ENCODE measurements at places on chromosomes 1 and 21.

DNA sequence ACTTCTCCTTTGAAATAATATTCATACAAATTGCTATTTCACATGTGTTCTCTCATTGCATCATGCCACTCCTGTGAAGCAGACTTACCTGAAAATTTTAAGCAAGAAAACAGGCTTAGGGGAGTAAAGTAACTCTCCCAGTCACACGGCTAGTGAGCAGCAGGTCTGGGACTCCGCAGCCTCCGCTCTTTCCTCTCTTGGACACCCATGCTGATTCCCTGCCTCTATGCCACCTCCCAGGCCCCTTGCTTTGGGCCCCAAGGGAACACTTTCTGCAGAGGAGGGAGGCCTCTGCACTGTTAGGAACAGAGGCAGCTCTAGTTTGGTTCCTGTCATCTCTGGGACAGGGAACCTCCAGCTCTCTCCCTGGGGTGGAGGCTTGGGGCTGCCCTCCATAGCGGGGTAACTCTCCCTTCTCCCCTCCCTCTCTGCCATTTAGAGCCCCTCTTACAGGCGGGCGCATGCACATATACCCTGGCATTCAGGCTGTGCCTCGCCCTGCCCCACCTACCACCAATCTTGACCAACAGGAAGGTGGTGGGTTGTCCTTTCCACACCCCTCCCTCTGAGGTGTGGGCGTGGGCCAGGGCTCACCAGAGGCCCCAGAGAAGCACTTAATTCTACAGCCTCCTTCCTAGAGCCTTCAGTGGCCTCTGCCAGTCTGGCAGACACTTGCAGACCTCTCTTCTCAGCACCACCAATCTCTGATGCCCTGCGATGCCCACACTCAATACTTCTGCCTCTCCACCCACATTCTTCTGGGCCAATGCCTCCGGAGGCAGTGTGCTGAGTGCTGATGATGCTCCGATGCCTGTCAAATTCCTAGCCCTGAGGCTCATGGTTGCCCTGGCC is at the start of gene RXFP4:
RXFP4 (plus strand) TSS at position 646 of the 852 bp plus-strand sequence; CDS start at position 718, 72 bp downstream.
- DNase-seq, result peak; percentile 35

DNA sequence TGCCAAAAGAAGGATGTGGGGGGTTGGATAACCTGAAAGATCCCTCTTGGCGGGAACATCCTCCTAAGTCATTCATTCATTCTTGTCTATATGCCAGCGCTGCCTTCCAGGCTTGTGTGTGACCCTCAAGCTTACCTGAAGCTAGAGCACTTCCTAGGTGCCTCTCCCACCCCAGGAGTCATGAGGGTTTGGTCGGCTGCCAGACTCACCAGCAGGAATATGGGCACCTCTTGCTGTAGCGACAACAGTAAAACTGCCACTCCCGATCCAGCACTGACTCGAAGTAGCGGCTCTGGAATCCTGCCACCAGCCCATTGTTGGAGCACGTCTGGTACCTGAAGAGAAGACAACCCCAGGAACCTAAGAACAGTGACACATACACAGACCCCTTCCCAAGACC is 15.0 kb downstream of the DPT start:
- no peak for DNase-seq

DNA sequence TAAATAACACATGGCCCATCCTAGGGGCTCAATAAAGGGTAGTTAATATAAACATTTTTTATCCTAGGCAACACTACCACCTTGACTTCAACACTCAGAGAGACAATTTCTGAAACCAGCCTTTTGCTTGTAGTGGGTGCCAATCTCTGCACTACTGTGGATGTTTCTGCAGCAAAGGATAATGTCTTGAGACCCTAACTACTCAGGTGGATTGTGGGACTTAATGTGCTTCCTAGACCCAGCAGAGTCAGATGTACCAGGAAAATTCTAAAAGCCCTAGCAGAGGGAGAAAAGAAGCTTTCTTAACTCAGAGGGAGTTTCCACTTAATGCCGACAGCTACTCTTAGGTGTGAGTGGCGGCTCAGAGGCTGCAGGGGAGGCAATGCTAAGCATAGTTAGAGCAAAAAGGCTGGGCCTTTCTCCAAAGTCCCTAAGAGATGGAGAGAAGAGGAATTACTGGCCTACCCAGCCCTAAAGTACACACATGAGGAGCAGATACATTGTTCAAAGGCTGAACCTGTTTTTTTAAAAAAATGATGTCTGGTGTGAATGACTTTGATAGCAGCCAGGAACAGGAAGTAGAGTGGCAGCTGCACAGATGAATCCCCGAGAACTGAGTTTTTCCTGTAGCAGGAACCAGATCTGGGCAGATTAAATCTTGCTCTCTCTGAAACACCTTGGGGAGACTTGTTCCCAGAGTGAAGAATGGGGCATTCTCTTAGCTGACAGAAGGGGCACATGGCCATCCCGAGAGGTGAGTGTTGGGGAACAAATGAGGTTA is 33.5 kb upstream of the ABCD3 start:
- no peak for DNase-seq

GRCh38 chr1:38029081-38029681 is 16.6 kb downstream of the UTP11 start:
- peak; percentile 80 for DNase-seq

GRCh38 chr1:1979482-1980165 is 24.0 kb downstream of the CFAP74 start:
- no peak for DNase-seq

DNA sequence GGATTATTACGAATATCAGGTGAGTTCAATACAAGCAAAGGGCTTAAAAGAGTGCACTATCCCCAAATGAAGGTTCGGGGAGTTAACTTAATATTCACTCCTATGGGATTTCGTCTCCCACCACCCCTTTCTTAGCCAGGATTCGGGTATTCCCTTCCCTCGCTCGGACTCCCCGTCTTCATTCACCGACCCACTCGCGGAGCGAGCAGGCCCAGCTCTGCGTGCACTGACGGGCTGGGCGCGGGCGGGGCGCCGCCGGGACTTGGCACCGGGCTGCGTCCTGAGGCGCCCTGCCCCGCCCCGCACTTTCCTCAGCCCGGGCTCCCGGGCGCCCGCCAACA is 7.7 kb upstream of the MPZL1 start:
- no peak for DNase-seq

GRCh38 chr21:36369064-36369685 is 16.0 kb upstream of the CHAF1B start:
- DNase-seq, result no peak

- no peak for DNase-seq
Measured at GRCh38 chr1:70719154-70719553, 308.1 kb downstream of the CTH start.

DNA sequence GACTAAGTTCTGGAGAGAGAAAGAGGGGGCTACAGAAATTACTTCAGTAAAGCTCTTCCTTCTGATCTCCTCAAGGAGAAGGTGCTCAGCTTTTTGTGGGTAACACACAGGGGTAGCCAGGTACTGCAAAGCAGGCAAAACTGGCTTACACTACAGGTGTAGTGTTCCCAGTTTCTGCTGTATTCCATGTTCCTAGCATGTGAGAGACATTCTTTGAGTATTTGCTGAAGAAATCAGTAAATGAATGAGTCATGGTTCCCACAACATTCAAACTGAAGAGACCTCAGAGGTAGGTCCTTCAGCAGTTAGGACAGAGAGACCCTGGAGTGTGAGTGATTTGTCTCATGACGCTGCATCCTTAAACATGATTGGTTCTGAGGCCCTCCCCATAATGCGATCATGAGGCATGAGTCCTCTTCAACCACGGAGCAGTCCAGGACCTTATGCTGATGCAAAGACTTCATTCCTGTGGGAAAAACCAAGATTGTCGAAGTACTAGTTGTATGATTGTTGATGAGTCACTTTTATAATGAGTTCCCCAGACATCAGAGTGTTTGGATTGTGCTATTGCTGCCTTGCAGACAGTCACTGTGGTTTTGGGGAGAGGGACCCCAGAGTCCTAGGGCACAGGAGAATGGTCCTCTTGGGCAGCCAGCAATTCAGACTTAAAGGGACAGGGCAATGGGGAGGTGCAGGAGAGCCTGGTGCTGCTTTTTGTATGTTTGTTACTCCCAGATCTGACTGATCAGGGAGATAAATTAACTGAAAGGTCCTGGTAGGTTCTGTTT is 2.7 kb upstream of the OR10J4 start:
- DNase-seq, result peak; percentile 61

- no peak for DNase-seq
Measured at GRCh38 chr1:231144416-231145193, 17.3 kb upstream of the TRIM67 start.

DNA sequence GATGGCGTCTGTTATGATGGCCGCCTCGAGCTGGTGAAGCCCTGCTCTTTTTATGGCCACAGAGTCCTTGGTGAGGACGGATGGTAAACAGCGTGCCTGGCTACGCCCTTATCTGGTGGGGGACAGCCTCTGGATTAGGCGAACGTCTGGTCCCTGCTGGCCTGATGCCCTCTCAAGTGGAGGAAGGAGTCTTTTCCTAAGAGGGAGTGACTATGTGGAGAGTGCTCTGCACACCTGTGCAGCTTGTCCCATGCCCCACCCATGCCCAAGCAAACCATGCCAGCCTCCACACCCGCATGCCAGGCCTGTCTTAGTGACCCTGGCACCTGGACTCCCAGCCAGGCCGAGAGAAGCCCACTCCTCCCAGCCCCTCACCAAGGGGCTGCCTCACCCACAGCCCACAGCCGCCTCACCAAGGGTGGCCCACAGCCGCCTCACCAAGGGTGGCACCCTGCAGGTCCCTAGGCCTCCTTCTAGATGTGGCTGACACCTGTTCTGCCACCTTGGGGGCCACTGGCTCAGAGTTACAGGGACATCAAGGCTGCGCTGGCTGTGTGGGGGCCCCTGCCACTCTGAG is 40.2 kb downstream of the WNT9A start:
- no peak for DNase-seq

GRCh38 chr1:198220428-198220827 is 63.6 kb downstream of the NEK7 start:
- peak; percentile 95 for DNase-seq

DNA sequence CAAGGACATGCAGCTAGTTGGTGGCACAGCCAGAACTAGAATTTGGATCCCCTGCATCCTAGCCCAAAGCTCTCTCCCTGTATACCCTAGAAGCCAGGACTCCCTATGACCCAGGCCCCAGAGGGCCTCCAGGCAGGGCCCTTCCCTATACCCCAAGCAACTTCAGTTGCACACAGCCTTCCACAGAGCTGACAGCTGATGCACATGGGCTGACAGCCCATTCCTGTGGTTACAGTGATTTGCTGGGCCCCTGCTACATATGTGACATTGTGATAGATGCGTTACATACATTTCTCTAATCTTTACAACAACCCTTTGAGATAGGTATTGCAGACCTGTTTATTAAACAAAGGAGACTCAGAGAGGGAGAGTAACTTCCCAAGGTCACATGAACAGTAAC is 5.8 kb downstream of the ATP1A2 start:
- DNase-seq, result no peak

DNA sequence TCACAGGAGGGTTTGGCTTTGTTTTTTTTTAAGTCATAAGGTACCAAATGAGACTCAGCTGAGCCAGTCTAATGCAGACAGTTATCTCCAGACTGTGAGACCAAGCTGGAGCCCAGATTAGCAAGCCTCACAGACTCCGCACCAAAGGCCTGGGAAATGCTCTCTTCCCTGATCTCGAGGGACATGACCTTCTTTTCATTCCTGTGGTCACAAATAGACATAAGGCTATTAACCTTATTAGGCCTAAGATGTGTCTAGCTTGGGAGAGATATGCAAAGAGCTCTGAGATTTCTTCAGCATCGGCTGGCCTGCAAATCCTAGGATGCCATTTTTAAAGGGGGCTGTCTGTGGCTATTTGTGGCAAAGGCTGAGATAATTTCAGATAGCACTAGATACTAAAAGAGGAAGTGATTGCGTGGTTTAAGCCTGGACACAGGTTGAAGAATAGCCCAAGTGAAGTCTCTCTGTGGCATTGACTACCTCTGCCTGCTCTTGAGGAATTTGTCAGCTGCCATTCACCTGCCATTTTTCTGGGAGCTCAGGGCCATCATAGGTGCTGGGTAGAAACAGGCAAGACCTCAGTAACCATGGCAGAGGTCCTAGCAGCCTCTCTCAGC is 301.3 kb downstream of the SIPA1L2 start:
- peak; percentile 46 for DNase-seq

GRCh38 chr1:156376958-156377919 is 8.2 kb downstream of the RHBG start:
- DNase-seq, result no peak
